ENCODE measurements at places on chromosomes 6 and 20.

GRCh38 chr6:36976007-36976264 is 10.1 kb downstream of the MTCH1 start:
- DNase-seq, result no peak

DNA sequence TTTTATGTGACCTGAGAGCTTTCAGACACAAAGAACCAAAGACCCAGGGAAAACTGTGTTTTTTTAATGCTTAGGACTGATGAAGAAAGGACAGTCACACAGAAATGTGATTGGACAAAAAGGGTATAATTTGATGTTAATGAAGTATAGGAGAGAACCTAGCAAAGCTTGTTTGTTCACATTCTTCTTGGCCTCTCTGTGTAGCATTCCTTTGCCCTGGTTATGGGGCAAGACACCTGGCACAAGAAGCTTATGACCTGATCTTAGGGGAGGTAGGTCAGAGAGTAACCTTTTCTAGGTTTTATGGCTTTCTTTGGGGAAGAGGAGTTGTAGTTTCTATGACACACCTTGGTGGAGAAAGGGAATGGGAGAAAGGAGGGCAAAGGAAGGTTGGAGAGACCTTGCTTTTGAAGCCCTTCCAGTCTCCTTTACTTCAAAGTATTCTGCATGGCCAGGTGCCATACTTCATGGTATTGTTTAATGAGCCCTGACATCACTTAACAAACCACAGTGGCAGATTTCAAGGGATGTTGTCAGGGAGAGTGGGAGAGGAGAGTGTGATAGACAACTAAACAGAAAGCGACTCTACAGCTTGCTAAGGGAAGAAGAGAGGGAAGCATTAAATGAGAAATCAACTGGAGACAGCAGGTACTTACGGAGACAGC is 701.8 kb upstream of the FLRT3 start:
- no peak for DNase-seq

DNA sequence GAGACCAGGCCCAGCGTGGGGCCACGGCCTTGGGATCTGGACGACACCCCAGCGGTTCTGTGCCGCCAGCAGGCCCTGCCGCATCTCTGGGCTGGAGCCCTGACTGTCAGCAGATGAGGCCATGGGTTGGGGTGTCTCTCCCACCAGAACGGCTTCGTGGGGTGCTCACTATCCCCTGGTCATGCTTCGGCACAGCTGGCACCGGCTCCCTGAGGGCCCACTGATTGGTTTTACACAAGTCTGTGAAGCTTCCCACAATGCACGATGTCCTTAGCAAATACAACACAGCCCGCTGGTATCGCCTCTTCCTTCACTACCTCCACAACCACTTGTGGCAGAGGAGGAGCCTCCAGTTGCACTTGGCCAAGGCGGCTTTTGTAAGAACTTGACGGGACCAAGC is 94.3 kb downstream of the THBS2 start:
- no peak for DNase-seq

DNA sequence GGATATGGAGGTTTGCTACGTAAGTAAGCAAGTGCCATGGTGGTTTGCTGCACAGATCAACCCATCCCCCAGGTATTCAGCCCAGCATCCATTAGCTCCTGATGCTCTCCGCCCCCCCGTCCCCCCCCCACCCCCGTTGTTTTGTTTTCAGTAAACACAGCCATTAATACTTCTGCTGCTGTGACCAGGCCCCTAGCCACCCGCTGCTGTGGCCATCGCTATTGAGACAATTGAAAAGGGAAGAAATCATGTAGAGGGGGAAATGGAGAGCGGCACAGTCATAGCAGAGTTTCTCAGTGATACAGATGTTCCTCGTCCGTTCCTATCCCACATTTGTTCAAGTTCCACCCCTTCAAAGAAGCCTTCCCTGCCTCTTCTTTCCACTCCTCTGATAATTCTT is 24.9 kb downstream of the SLC35D3 start:
- DNase-seq, result no peak

- DNase-seq, result no peak
Observed at GRCh38 chr20:59777814-59778575, 155.4 kb downstream of the SYCP2 start.

GRCh38 chr6:116536216-116536621 is 9.3 kb downstream of the TRAPPC3L start:
- DNase-seq, result peak; percentile 87

DNA sequence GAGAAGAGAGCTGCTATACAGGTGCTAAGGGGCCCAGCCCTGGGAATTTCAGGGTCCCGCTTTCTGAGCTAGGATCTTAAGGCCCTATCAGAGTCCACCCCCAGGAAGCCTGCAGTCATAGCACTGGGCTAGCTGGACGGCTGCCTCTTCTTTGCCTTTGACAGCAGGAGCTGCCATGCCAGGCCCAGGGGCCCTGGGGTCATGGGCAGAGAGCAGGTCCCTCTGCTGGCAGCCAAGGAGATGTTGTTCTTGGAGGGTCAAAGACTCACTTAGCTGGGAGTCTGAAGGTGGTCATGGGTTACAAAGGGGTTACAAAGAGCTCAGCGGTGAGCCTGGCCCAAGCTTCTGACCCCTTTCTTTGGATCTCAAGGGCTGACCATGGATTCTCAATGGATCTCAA is 52.7 kb downstream of the RPP21 start:
- DNase-seq, result no peak

DNA sequence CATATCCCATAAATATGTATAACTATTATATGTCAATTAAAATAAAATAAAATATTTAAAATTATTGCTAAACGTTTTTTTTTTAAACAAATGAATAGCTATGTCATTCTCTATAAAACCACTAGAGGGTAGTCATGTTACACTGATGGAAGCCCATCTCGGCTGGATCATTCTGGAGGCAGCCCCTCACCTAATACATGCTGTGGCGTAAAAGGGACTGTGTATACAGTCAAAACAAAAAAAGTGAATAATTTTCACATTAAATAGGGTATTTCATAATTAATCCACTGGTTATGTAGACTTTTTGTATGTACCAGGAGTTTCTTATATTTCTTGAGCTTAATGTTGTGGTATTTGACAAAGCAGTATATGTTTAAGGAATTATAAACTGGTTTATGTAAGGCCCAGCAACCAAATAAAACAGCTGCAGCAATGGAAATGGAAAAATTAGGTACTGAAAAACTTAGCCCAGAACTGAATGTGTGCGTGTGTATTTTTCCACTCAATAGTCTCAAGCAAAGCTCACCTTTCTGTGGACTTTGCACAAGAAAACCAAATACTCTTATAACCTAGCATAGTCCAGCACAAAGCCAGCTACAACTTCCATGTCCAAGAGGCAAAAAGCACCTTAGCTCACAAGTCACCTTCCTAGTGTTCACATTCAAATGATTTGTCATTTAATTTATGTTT is 81.7 kb downstream of the COL9A1 start:
- DNase-seq, result no peak

DNA sequence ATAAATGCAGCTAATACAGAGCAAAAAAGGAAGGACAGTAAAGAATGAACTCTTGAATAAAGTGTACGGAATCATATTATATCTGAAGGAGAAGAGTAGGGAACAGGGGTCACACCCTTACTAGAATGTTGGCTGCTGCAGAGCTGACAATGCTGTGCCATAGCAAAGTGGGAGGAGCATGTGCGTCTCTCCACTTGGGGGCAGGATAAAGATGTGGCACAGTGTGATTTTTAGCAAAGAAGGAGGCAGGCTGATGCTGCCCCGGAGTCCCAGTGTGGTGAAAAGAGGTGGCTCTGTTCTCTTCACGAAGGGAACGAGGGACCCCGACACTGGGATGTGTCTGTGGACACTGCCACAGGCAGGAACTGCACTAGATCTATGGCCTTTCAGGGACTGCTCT is 67.5 kb downstream of the INSM1 start:
- no peak for DNase-seq

DNA sequence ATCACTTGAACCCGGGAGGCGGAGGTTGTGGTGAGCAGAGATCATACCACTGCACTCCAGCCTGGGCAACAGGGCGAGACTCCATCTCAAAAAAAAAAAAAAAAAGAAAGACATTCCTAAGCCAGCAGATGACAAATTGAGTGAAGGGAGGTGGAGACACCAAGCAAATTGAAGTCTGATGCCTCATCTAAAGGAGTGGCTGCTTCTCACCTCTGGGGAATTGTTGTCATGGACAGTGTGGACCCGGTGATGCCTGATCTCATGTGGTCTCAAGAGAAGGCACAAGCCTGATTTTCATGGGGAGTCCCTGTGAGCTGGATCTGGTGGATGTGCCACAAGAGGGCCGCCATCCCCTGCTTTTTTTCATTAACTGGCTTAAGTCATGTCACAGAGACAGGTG is 272.0 kb downstream of the ZNF217 start:
- no peak for DNase-seq

GRCh38 chr6:49202924-49203536 is 260.0 kb downstream of the MMUT start:
- DNase-seq, result no peak

DNA sequence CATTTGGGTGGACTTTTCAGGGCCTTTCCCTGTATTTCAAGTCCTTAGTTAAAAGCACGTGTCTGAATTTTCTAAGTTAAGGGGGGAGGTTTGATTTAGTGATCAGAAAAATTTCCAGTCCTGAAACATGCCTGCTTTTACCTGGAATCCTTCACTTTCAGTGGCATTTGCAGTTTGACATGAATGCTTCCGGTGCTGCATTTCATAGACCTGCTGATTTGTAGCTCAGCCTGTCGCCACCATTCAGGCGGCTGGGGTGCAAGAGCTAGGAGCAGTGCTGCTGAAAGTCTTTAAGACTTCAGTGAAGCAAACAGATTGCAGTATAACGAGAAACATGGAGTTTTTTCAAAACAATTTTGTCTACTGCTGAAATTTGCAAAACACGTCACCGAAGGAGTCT is 14.0 kb downstream of the RPS6KA2 start:
- no peak for DNase-seq

- DNase-seq, result no peak
Observed at GRCh38 chr20:14441201-14441600, 103.8 kb upstream of the FLRT3 start.

GRCh38 chr6:25027221-25027916 is 91.6 kb upstream of the RIPOR2 start:
- DNase-seq, result no peak

- DNase-seq, result no peak
Observed at GRCh38 chr6:81439417-81439816, 313.1 kb downstream of the TENT5A start.

DNA sequence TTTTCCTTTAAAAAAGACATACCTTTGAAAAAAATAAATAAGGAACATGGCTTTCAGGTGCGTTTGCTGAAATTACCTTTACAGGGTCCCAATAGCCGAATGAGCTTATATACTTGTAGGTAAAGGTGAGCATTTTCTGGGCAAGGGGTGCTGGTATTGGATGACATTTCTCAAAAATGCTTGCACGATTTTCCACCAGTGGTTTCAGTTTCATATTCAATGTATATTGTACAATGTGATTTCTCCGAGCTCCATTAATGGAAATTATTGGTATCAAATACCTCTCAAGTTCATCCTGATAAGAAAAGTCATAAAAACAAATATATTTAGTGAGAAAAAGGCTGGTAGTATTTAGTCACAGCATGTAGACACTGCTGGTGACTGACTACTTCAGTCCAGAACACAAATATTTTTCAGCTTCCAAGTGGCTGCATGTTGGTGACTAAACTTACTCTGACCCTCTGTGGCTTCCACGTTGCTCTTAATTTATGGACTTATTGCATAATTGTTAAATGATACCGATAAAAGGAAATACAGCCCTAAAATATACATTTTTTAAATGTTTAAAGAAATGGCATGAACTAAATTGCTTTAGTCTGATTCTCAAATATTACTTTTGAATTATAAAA is 32.9 kb upstream of the ZBTB24 start:
- DNase-seq, result peak; percentile 11

- no peak for DNase-seq
Observed at GRCh38 chr20:10521068-10521831, 86.1 kb downstream of the SLX4IP start.

DNA sequence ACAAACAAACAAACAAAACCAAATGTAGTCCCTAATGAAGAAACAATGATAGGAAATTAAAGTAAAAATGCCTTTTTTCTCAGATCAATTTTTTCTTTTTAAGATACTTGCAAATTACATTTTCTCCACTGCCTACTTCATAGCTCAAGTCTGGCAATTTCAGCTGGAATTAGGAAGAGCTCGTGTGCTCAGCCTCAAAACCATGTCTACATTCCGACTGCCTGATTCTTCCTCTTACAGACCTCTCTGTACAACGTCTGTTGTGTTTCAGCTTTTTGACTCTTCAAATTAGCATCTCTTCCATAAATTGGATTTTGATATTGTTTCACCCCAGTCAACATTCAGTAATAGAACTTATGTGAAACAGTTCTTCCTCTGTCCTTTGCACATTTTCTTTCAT is 9.3 kb upstream of the EDN1 start:
- no peak for DNase-seq

- no peak for DNase-seq
Observed at GRCh38 chr6:135592276-135592675, 94.7 kb upstream of the AHI1 start.

DNA sequence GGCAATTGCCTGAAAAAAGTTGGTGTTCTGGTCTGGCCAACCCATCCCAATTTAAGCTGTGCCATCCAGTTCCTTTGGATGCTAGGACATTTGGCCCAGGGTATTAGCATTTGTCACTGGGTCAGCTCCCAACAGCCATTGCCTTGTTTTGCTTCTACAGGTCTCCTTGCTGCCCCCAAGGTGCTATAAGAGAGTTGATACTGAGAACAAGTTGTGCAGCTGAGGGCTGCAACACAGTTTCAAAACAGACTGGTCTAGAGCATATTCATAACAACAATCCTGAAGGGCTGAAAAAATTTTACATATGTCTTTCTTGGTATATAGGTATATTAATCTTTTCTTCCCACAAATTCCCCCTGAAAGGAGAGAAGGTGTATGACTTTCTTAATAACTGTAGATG is 61.0 kb downstream of the LYRM4 start:
- no peak for DNase-seq

GRCh38 chr6:167329014-167329413 is 4.1 kb downstream of the TTLL2 start:
- DNase-seq, result no peak

- DNase-seq, result peak; percentile 29
Observed at GRCh38 chr6:39189915-39190544, 39.2 kb downstream of the KCNK5 start.

DNA sequence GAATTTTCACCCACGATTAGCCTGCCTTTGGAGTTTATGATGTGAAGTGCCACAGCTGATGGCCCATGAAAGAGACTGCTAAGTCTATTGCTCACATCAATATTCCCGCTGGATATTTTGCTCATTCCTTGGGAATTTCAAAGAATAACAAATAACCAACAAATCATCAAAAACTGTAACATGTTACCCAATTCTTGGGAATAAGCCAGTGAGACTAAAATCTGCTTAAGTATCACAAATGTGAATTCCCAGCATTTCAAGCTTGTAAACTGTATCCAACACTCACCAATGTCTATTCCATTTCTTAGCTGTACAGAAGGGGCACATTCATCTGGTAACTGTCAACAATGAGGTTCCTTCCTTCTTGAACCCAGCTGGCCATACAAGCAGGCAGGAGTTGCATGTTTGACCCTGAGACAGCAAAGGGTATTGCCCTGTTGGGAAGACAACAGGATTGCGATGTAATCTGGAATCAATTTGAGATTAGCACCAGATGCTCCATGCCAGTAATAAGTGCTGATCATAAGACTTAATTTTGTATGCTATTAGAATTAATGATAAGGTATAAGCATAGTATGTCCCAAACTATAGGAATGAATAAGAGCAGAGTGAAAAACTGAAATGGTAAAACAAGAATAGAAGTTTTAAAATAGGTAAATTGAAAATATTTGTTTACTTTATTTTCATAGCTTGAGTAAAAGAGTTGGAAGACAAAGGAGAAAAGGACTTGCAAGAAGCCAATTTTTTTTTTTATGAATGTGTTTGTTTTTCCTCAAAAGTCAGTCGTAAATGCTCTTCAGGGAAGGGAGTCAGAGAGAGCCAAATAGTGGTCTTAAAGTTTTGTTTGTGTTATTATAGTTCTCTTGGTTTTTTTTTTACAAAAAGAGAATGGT is 58.8 kb downstream of the RSPO3 start:
- no peak for DNase-seq
